ENCODE measurements at places on chromosomes 2 and 18.

- DNase-seq, result no peak
These were observed 15.0 kb upstream of the ELOA2 start for GRCh38 chr18:47050468-47050867.

DNA sequence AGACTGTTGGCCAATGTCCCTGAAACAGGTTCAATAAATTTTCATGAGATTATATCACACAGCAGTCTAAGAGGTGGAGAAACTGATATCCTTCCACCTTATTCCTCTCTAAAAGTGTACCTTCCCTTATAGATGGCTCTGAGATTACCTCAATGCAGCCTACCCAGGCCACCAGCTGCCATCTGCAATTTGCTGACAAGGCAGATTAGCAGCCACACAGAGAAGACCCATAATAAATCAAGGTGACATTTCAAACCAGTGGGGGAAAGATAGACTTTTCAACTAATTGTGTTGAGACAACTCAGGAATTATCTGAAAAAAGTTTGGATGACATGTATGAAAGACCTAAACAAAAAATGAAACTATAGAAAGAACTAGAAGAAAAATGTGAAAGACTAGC lies 43.2 kb downstream of the ZBTB7C start:
- no peak for DNase-seq

DNA sequence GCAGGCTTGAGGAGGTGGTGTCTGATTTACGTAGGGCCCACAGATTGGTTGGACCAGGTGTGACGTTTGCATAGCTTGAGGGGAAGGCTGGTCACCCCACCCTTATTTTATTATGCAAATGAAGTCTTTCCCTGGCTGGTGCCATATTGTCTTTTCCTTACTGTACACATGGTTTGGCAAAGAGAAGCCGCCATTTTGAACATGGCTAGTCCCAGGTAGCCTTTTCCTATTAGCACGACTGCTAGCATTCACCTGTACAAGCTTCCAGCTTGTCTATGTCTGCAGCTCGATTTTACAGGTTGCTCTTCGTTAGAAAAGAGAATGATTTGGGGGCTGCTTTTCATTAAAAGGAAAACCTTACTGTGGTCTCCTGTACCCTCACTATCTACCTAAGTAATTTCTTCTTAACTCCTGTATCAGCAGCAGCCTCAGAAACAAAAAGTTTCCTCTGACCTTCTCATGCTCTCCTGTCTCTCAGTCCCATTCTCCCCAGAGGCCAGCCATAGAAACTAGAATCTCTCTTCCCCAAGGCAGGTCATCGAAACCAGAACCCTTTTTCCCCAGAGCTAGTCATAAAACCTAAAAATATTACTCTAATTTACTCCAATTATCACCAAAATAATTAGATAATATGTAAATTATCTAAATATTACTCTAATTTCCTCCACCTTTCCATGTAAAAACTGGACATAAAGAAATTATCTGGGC lies 151.8 kb downstream of the B3GNT2 start:
- no peak for DNase-seq

DNA sequence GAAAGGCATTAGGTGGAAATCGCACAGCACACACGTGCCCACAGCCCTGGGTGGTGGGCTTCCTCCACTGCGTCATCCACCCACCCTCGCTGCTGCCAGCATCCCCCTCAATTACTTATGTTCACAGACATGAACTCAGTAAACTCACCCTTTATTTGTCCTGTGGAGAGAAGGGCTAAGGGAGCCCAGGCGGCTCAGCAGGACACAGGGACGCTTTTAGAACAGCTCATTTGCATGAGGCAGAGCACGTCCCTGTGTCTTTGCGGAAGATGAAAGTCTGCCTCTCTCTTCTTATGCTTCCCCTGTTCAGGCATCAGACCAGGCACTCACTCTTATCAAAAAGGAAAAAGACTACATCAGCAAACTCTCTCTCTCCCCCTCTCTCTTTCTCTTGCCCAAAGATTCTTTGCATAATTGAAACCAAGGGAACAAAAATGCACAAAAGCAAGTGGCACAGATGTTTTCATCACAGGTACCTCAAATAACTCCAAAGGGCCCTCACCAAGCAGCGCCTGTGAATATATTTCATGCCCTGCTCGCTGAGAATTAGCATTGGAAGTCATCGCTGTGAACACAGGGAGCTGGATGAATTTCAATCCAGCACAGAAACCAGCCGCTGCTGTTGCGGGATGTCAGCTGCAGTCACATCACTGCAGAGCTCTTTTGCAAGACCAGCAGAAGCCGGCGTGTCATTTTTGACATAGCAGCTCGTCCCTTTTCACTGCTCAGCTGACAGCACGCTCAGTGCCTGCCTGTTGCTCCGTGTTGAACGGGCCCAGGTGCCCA lies 376.3 kb upstream of the MYT1L start:
- no peak for DNase-seq

GRCh38 chr2:80969900-80970299 lies 665.3 kb upstream of the LRRTM1 start:
- no peak for DNase-seq

DNA sequence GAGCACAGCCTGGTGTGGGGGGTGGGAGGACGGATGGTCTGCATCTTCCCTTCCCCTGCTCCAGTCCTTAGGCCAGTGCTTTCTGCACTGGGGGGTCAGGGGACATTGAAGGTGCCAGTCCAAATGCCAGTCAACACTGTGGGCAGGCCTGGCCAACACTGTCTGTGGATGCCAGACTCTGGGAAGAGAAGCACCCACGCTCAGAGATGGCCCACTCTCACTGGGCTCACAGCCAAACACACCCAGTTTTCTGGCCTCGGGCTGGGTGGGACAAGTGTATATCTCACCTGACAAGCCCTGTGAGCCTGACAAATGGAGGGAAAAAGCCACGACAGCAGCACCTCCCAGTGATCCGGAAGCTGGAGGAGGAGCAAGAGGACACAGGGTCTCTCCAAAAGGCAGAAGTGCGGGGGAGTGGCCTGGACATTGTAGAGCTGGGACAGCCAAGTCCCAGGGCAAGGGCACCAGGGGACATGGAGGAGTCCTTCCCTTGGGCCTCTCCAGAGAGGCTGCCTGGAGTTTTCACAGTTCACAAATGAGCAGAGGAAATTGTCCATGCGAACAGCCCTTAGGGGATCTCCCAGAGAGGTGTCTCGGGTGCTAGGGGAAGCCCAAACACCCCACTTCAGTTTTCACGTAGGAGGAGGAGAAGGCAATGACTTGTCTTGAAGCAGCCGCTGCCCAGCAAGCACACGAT lies 79.3 kb downstream of the SDC1 start:
- no peak for DNase-seq

- DNase-seq, result no peak
These were observed 583.0 kb downstream of the IRS1 start for GRCh38 chr2:226216575-226216974.

DNA sequence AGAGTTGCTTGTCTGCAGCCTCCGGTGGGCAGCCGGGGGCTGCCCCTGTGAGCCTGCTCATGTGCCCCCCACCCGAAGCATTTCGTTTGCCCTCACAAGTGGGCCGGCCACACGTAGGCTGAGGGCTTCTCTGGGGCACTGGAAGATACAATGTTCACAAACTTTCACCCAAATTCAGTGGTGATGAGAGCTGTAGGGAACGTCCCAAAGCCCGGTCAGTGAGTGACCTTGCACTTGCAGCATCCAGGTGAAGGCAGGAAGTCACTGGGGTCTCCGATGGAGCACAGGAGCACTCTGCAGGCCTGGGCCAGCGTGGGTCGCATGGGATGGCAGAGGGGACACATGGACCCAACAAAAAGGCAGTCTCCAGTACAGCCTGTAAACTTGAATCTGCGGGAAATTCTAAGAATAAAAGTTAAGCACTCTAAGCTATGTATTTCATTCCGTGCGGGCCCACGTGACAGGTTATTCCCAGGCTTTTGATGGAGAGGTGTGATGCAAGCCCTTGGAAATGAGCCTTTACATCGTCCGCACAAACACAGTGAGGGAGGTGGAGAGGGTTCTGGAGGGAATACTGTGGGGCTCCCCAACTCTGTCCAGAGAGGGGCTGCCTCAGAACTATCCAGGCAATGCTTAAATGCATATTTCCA lies 42.5 kb downstream of the CNGA3 start:
- no peak for DNase-seq

- no peak for DNase-seq
These were observed 4.4 kb downstream of the IL36A start for GRCh38 chr2:113009622-113010021.

DNA sequence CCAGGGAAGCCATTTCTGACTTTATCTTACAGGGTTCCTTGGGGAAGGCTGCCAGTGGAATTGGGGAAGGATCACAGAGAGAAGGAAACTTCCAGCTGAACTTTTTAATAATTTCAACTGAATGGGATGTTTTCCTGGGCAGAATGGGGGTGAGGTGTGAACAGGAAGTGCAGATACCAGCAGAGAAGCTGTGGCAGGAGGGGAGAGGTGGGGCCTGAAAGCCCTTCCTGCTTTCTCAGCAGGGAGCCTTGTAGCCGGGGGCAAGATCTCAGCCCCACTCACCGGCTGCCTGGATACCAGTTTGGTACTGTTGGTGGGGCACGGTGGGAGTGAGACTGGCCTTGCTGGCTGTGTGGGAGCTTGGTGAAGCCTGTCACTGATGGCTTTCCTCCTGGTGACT lies 170.5 kb downstream of the ZBTB7C start:
- DNase-seq, result no peak

DNA sequence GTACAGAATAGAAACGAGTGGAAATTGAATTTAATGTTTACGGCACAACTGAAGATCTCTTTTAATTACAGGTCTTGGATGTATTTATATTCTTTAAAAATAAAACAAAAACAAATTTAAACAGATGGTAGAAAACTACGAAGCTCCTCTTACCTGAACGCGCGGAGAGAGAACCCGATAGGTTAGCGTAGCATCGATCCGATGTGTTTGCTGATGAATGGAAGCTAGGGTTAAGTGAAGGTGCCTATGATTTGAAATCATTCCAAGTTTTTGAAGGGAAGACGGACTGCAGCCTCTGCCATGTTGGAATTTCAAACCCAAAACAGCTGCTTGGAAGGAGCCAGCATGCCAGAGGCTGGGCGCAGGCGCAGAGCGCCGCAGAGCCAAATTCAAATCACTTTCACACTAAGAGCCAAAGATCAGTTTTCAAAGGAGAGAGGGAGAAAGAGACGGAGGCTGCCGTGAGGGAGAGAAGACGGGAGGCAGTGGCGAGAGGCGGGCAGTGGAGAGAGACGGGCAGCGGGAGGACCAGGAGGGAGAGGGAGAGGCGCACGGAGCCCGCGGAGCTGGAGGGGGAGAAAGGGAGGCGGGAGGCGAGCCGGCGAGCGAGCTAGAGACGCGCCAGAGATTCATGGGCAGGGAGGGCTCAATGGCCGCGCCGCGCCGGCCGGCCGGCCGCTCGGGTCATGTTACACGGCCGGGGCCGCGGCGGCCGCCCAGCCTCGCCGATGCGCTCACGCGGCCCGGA lies at the start of gene FIGN:
Gene FIGN (minus strand): TSS at position 324 of the 748 bp plus-strand sequence. CDS start 1,081 bp downstream, outside the sequence.
- DNase-seq, result no peak

DNA sequence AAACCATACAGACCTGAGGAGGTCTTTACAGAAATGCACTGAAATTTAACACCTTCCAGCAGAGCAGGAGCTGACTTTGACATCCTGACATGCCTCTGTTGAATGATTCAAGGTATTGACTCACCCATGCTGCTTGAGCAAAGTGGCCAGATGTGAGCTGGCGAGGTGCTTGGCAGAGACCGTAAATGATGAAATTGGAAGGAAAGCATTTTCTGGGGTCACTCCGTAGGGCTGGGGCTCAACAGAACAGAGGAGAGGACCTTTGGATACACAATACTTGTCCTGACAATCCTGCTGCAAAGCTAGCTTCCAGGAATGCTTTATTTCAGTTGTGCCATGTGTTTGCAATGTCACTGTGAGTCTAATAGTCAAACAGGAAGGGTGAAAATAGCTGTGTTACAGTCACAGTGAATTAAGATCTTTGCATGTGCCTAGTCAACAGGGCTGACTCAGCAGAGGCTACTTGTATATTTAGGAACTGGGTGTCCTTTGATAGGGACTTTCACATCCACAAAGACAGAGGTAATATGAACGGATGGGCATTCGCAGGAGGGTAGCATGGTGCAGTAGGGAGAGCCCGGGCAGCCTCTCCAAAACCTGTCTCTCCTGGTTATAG lies 31.6 kb upstream of the NCK2 start:
- DNase-seq, result no peak

GRCh38 chr2:120703330-120703994 lies 32.2 kb upstream of the GLI2 start:
- no peak for DNase-seq

- DNase-seq, result no peak
These were observed 462.1 kb upstream of the ID2 start for GRCh38 chr2:8219631-8220355.

GRCh38 chr2:191917430-191917881 lies 70.6 kb upstream of the CAVIN2 start:
- DNase-seq, result no peak

GRCh38 chr18:34820360-34821065 lies 110.4 kb downstream of the DTNA start:
- no peak for DNase-seq

DNA sequence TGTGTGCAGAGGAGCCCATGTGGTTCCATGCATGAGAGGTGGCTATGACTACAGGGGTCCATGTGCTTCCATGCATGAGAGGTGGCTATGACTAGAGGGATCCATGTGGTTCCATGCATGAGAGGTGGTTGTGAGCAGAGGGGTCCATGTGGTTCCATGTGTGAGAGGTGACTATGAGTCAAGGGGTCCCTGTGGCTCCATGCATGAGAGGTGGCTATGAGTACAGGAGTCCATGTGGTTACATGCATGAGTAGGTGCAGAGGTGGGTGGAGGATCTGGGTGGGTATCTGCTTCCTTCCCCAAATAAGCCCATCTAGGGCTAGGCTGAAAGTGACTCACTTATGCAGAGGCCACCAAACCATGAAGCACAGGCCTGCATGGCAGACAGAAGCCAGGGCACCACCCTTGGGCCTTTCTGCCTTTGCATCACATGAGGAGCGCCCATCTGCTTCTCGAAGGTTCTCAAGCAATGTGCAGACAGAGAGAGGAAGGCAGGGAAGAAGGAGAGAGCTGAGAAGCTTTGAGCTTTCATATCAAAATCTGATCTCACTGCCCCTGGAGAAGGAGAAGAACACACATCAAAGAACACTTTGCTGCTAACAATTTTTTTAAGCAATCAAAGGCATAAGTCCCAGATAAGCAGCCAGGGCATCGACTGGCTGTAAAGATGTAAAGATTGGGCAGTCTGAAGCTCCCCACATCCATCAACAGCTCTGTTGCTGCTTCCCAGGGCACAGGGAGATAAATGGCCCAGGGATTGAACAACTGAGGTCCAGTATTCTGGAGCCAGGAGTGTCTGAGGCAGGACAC lies 137.6 kb downstream of the TNS1 start:
- DNase-seq, result no peak

DNA sequence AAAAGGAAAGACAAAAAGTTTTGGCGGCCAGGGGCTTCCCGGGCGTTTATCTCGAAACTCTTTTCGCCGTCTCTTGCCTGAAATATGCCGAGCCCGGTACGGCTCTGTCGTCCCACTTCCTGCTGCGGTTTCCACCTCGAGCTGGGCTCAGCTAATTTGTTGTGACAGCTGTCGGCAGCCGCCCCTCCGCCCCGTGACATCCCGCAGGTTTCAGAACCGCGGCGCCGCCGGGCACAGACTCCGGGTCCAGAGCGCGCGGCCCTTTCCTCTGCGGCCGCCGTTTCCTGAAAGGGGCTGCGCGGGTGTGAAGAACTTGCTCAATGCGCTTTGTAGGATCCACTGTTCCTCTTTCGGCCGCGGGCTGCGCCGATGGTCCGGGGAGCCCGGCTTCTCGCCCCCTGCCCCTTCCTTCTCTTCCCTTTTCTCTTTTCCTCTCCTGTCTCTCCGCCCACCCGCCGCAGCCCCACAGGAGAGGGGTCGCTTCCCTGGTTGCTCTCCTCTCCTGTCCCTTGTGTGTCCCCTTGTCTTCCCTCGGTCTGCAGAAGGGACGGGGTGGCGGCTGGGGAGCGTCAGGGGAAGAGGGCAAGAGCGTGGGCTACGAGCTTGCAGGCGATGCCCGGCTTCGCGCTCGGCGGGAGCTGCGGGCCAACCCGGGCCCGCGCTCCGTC lies 648 bp downstream of the ARID5A start:
- peak; percentile 73 for DNase-seq

Data from stimulated activated CD8-positive, alpha-beta memory T cell treated with anti-CD3 and anti-CD28 coated beads, Interleukin-15, amount 100 ng/mL, for 1 hour (primary cell).